ENCODE measurements at places on chromosomes 1 and 21. TPM values are rescaled to one million over a fixed set of nuclear protein-coding genes. Genes with fewer than 3 reads are reported as not detected.

DNA sequence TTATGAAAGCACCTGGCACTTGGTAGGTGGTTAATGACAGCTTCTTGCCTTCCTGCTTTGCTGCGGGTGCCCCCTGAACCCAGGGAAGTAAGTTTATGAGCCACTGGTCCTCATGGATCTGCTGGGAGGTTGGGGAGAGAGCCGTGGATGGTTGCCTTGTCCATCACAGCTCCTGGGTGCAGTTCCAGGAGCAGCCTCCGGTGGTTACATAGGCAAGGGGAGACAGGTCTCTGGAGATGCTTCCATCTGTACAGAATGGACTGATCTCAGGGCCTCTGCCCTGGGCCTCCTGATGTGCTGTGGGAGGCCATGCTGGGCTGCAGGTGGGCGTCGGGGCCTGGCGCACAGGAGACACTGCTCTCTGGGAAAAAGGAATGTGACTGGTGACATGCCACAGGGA, 31.6 kb upstream of the ARHGEF10L start:
- H3K36me3 ChIP-seq = no peaks in the 10 kb centered on the region
- no peak overlapping the region for H3K4me3 ChIP-seq
- H3K27ac ChIP-seq = no peak overlapping the region
- no peak for DNase-seq
- no peaks in the 10 kb centered on the region for H3K27me3 ChIP-seq

DNA sequence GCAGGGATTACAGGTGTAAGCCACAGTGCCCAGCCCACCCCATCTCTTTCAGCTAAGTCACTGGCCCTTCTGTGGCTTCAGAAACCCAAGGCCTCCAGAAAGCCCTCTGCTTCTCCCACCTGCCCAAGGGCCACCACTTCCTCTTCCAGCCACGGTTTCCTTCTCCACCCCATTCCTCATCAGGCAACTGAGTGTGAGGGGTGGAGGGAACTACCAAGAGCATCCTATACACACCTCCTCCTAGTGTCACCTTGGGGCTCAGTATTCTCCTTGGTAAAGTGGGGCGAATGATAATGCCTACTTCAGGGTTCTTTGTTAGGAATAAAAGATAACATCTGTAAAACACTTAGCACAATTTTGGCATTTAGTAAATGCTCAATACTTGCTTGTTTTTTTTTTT, 30.0 kb downstream of the KNCN start:
- H3K27me3 ChIP-seq = no peaks in the 10 kb centered on the region
- DNase-seq = no peak
- H3K36me3 ChIP-seq = no peaks in the 10 kb centered on the region
- H3K27ac ChIP-seq = no peak overlapping the region

- DNase-seq = peak; percentile 88
- H3K36me3 ChIP-seq = no peaks in the 10 kb centered on the region
- H3K27ac ChIP-seq = no peak overlapping the region
- no peaks in the 10 kb centered on the region for H3K27me3 ChIP-seq
These were observed 82.2 kb upstream of the ABCD3 start for GRCh38 chr1:94335950-94336349.

- H3K27me3 ChIP-seq = no peaks in the 10 kb centered on the region
- no peaks in the 10 kb centered on the region for H3K4me1 ChIP-seq
- no peak overlapping the region for H3K27ac ChIP-seq
- H3K36me3 ChIP-seq = no peaks in the 10 kb centered on the region
- no peak for DNase-seq
These were observed 63.9 kb upstream of the HSD17B7 start for GRCh38 chr1:162726555-162726954.

DNA sequence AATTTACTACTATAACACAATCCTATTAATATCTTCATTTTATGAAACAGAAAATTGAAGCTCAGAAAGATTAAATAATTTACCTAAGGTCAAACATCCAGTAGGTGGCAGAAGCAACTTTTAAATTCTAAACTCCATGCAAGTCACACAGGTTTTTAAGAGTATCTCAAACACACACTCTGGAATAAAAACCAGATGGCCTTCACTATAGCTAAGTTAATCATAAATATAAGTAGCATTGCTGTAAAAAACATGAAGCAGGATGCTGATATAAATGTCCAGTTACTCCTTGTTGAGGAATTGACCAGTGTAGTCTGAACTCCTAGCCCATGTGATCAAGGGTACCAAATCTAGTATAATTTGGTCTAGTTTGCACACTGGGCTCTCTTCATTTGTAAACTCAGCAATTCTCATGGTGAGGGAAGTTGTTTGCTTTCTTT, 9.4 kb upstream of the FMO3 start:
- H3K4me1 ChIP-seq = no peaks in the 10 kb centered on the region
- no peak overlapping the region for H3K4me3 ChIP-seq
- no peaks in the 10 kb centered on the region for H3K27me3 ChIP-seq
- H3K27ac ChIP-seq = peak overlapping the region; percentile 51
- no peaks in the 10 kb centered on the region for H3K36me3 ChIP-seq

DNA sequence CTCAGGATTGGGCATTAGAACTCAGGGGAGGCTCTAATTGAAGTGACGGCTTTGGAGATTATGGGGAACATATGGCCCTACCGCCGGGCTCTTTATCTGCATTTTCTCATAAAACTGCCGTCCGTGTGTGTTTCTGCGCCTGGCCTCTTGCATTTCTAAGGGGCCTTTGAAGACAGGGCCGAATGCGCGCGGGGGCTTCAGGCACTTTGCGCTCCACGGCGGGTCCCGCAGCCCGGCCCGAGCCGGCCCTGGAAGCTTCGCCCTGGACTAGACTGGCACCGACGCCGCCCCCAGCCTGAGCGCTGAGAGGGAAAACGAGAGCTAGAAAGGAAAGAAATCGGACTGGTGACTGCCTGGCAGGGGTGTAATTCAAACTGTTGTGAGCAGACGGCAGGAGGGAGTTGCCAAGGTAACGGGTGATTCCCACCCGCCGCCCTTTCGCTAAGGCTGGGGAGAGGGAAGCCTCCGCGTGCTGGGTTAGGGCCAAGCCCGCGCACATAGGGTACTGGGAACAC, 120.7 kb downstream of the LMX1A start:
- H3K36me3 ChIP-seq = no peaks in the 10 kb centered on the region
- H3K4me3 ChIP-seq = peak overlapping the region; percentile 17
- no peak for DNase-seq
- no peaks in the 10 kb centered on the region for H3K4me1 ChIP-seq

The TINAGL1 gene
- total RNA-seq = 103 TPM

The EXTL1 gene
- not detected for total RNA-seq

All from prostate gland (tissue), 2 donors.